ENCODE measurements at places on chromosomes 5 and 9. TPM values are rescaled to one million over a fixed set of nuclear protein-coding genes. Genes with fewer than 3 reads are reported as not detected.

IFNE gene
- 9.6 TPM for total RNA-seq

PKD2L2 gene
- 0.38 TPM for total RNA-seq

TRIM36 gene
- 0.56 TPM for total RNA-seq

AKNA gene
- 2.1 TPM for total RNA-seq

SOWAHA gene
- not detected for total RNA-seq

PCDHB4 gene
- under 0.01 TPM for total RNA-seq

LIX1 gene
- not detected for total RNA-seq

MORN5 gene
- total RNA-seq, result not detected

REXO4 gene
- total RNA-seq, result 27.8 TPM

WDR38 gene
- total RNA-seq, result not detected

SPOUT1 gene
- total RNA-seq, result 10.4 TPM

C5orf46 gene
- total RNA-seq, result 5.9 TPM

HTR4 gene
- total RNA-seq, result not detected

PCDHA13 gene
- total RNA-seq, result under 0.01 TPM

SLC1A1 gene
- total RNA-seq, result 117 TPM

ZNF782 gene
- 3.4 TPM for total RNA-seq

BTNL3 gene
- not detected for total RNA-seq

CTXN3 gene
- not detected for total RNA-seq

PWWP2A gene
- 21.5 TPM for total RNA-seq

WDR31 gene
- 1.3 TPM for total RNA-seq

PLAC8L1 gene
- not detected for total RNA-seq
